Activated T-helper 1 cell treated with Interleukin-2 at 50 U/mL for 16 hours (primary cell): ENCODE measurements at places on chromosomes 2 and 18.

- DNase-seq, result no peak
These were observed 66.5 kb downstream of the COLEC12 start for GRCh38 chr18:433960-434359.

DNA sequence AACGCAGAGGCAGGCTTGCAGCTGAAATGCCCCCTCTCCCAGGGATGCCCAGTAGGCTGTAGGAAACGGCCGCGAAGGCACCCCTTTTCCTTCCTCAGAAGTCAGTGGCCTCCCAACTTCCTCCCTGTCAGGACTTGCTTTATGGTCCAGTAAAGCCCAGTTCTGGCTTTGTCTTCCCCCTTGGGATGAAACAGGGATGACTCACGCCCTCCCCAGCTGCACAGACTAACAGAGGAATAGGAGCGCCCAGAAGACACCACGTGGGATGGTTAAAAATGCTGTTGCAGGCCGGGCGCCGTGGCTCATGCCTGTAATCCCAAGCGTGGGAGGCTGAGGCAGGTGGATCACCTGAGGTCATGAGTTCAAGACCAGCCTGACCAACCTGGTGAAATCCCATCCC is 6.9 kb downstream of the CREG2 start:
- DNase-seq, result no peak

DNA sequence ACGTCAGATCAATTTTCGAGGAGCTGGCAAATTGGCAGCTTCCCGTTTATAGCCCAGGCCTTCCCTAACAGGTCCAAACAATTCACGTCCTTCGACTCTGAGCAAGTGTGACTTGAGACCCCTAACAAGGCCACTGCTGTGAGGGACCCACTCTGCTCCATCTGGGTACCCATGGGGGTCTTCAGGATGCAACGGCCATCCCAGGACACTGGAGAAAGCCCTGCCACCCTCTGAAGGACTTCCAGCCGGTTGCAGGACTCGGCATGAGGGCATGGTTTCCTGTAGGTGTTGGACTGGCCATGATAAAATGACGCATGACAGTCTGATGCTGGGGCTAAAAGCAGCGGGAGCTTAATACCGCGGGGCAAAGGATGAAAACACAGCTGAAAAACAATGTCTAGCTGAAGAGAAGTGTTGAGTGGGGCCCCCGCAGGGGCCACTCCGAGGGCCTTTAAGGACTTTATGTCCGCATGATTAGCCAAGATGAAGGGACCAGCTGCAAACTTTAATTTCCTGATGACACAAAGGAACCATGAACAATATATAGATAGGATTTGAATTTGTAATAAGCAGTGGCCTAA is 113.3 kb upstream of the ZNF521 start:
- DNase-seq, result no peak

DNA sequence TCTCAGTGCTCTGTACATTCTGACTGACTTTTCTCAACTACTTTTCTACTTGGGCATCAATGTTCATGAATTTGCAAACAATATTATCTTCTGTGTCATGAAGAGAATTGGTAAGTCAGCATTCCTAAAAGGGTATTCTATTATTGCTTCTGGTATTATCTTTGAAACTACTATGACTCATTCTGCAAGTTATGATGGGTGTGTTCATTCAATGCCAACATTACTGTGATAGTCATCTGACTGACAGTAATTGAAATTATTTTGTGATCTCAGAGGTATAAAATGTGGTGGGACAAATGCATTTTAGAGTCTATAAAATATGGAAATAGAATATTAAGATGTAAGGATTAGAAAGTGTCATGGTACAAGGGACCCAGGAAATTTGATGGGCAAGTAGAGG is 736.0 kb upstream of the CELF4 start:
- DNase-seq, result no peak

DNA sequence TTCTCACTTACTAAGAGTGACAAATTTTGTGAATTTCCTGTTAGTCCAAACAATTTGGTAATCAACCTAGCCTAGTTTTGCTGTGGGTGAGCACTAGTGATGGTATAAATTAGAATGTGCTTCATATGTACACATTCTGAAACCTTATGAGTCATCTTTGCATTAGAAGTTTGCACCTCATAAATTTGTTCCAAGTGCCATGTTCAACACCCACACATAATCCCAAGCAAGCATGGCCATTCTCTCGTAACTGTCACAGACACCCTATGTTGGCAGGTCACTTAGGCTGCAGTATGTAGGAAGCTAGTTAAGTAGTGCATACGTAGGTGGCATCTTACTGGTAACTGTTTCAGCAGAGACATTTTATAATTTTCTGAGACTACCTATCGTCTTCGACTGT is 46.9 kb downstream of the NAB1 start:
- DNase-seq, result no peak

- DNase-seq, result peak; percentile 7
These were observed 466.5 kb downstream of the METTL4 start for GRCh38 chr18:2104620-2105462.

GRCh38 chr2:63522950-63523349 is 65.3 kb downstream of the WDPCP start:
- DNase-seq, result no peak

DNA sequence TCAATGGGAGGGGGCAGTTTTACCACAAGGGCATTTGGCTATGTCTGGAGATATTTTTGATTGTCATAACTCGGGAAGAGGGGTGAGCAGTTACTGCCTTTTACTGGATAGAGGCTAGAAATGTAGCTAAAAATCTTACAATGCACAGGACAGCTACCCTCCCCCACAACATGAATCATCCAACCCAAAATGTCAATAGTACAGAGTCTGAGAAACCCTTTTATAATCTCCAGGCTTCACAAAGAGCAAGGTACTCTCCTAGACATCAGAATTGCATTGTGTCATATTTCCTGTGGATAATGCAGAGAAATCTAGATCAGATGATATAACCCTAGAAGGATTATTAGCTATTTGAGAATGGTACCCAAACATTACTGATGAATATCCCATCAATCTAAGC is 277.1 kb upstream of the NRP2 start:
- DNase-seq, result no peak

DNA sequence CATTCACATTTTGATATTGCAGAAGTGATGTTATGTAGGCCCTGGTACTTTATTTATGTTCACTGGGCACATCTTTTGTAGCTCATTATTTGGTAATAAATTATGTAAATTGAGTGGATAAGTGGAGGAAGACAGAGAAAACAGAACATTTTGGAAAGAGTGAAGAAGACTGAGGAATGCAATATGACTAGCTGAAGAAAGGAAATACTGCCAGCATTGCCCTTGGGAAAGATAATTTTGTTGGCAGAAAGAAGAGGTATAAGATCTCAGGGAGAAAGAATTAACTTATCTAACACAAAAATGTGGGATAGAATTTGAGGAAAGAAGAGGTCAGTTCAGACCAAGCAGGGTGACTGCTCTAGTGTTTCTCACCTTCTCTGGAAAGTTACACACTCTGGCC is 118.8 kb downstream of the TTC27 start:
- no peak for DNase-seq

GRCh38 chr2:49812730-49813129 is 658.4 kb upstream of the FSHR start:
- DNase-seq, result no peak

DNA sequence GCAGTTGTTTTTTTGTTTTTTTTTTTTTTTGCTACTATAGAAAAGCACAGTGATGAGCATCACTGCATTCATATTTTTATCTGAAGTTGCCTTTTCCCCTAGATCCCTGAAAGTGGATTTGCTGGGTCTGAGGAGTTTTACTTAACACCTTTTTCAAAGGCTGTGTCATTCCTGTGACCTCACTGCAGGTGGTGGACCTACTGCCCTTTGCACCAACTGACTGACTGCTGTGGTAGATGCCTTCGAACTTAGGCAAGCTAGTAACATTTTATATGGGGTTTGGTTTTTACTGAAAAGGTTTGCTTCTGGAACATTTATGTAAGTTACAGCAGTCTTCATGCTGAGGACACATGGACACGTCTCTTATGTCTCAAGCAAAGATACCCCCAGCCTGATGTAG is 36.2 kb downstream of the SPTBN1 start:
- DNase-seq, result no peak

- DNase-seq, result no peak
These were observed 100.4 kb downstream of the SNTG2 start for GRCh38 chr2:1051075-1051474.

DNA sequence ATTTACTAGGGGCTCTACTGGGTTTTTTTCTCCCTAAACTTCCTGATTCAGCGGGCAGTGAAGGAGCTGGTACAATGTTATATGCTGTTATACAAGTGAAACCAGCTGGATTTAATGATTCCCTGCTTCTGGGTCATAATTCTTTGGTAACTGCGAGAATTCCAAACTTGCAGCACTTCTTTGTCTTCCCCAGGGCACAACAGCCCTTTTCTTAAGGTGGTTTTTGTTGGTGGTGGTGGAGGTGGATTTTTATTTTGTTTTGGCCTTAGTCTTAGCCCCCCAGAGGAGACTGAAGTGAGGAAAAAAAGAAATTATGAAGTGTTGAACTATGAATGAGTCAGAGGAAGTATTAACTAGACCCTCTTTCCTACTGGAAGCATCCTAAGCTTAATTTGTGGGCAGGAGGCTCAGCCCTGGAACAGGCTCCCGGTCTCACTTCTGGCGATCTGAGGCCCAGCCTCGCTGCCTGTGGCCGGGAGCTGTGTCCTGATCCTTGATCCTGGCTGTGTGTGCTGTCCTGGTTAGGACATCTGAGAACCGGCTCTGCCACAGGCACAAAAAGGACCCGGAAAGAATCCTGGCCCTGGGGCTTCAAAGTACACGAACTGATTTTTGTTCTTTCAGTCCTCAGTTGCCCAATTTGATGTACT is 141.9 kb downstream of the LYPD6B start:
- DNase-seq, result no peak

- DNase-seq, result no peak
These were observed 37.9 kb downstream of the SLC38A11 start for GRCh38 chr2:164917296-164917903.

- DNase-seq, result no peak
These were observed 318.7 kb downstream of the NOL4 start for GRCh38 chr18:33906046-33906445.

- no peak for DNase-seq
These were observed 56.8 kb upstream of the RASGRP3 start for GRCh38 chr2:33419581-33420200.

DNA sequence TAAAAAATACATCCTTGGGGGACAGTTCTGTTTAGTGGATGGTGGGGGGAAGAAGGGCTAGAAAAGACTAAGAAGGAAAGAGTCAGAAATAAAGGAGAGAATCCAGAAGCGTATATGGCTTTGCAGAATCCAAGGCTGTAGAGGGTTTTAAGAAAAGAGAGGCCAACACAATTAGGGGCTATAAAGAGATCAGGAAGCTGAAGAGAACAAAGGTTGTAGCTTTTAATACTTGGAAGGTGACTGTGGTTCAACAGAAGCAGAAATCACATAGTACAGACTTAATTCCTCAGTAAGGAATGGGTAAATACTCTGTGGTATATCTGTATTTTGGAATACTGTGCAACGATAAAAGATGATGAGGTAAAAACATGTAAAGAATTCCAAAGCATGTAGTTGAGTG is 286.4 kb downstream of the AGPS start:
- DNase-seq, result no peak

DNA sequence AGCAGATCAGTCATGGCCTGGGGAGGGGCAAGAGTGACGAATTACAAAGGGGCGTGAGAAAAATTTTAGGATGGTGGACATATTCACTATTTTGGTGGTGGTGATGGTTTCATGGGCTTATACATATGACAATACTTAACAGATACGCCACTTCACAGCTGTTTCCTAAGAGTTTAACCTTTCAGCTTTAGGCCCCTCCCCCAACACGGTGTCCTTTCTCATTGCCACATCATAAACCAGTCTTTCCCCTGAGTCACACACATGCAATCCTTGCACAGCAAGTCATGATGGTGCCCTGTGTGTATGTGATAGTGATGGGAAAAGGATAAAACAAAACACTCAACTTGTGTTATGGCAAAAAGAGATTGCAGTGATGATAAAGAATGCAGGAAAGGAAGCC is 47.6 kb upstream of the IL1R1 start:
- DNase-seq, result no peak

- DNase-seq, result no peak
These were observed 355.9 kb upstream of the HNRNPA3 start for GRCh38 chr2:176856683-176857082.

- DNase-seq, result no peak
These were observed 2010.0 kb upstream of the PIK3C3 start for GRCh38 chr18:39945076-39945475.

- no peak for DNase-seq
These were observed 123.4 kb downstream of the MTCL1 start for GRCh38 chr18:8828798-8829197.

- no peak for DNase-seq
These were observed 142.4 kb downstream of the THADA start for GRCh38 chr2:43453179-43454170.

DNA sequence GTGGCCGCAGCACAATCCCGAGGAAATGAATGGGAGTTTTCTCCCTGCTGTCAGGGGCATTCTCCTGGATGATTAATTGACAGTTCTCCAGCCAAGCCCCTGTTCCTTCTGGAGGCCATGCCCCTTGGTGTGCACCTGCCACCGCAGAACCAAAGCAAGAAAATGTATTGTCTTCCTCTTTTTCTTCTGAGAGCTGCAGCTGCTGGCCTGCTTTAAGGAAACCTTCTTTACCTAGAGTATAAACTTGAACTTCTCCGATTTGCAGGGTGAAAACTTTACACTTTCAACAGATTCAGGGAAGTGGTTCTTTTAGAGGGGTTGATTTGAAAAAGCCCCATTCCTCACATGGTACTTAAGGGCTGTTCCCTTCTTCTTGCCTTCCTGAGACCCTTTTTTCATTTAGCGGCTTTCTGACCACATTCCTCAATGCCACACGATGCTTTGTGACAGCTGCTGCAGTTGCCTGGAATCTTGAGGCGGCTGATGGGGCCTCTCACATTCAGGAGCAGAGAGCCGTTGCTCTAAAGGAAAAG is 402.8 kb downstream of the TXNL1 start:
- DNase-seq, result no peak

DNA sequence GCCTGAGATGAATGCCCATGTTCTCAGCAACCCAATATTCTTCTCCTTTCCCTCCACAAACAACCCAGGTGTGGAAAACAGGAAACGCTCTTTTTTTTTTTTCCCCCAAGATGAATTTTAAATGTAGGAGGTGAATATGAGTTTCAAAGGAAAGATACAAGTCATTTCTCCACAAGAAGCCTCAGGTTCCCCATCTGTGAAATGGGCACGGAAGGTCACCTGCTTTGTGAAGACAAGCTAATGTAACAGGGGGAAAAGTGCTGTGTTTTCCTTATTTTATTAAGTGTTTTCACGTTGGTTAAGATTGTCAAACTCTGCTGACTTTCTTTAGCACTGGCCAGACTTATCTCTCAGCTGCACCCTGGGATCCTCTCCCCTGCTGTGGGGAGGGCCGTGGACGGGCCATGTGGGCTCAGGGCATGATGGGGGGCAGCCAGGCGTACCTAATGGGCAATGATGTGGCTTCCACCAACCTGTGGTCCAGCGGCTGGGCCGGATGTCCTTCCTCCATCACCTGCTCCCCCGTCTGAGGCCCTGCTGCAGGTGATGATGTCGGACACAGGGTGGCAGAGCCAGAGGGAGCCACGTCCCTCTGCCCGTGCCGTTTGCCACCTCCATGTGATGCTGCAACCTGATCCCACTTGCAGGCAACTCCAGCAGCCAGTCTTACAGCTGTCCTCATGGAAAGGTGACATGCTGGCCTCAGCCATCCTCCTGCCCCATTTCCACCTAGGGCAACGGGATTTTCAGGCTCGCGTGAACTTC is 130.0 kb upstream of the PXDN start:
- no peak for DNase-seq
